ENCODE measurements at places on chromosomes 6 and 20.

GRCh38 chr6:98469141-98469540 is 365.2 kb upstream of the POU3F2 start:
- DNase-seq, result no peak

DNA sequence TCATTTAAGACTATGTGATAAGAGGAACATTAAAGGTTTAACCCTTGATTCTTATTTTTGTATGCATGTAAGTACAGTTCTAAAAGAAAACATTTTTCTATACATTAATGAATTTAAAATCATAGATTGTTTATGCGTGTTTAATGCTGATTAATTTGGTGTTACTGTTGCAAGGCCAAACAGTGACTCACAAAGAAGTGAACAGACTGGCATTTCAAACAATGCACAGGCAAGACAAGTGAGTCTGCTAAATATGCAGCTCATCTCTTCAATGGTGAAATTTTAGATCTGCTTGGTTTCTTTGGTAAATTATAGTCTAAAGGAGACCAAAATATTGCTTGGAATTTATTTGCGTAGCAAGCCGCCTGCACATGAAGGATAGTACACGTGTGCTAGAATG is 417.4 kb upstream of the SOX4 start:
- DNase-seq, result no peak

DNA sequence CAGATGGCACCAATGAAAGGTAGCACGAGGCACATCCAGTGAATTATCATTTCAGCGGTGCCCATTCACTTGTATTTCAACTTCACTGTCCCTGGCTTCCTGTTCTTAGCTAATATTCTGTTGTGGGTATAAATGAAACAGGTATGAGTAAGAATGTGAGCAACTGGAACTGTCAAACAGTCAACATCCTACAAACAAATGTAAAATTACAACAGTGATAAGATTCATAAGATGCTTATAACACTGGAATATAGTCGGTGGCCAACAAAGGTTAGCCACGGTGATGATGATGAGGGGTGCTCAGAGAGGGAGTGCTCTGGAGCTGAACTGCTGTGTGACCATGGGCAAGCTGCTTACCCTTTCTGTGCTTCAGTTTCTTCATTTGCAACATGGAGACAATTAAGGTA is 74.9 kb upstream of the TOX2 start:
- DNase-seq, result no peak

- no peak for DNase-seq
Measured at GRCh38 chr20:11136691-11137090, 462.9 kb upstream of the JAG1 start.

DNA sequence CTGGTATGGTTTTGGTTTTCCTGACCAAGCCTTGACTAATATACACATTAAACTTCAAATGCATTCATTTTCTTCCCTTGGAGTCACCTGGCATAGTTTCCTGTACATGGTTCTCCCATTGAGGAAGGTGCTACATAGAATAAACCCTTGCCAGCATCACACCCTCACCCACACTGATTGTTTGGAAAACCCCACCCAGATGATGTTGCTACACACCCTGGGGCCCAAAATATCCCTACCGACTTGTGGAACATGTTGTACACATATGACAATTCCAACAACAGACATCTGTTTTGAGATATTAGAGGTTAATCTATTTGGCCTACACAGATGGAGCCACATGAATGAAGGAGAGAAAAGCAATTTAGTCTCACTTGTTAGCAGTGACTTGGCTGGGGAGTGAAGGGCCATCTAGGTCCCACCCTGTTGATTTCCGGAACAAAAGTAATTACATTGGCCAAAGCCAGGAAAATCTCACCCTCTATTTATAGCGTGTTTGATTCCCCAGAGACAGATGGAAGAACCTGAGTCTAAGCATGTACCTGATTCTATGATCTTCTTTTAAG is 606.0 kb upstream of the BTBD3 start:
- no peak for DNase-seq

DNA sequence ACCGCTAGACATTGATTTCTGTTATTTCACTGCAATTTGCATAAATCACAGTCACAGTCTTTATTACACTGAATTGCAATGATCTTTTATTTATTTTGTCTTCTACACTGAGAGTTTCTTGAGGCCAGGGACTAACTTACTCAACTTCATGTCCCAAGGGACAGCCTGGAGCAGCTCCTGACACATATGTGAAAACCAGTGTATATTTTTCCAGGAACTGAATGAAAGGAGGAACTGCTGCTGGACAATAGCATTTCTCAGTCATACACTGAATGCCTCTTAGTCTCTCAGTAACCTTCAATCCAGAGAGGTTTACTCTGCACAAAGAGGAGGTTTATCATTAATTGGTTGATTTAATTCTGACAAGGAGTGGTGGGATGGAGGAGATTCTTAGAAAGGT is 5.9 kb downstream of the F13A1 start:
- no peak for DNase-seq

All from head of caudate nucleus (tissue), 42 donors.